ENCODE measurements at places on chromosomes 4 and X.

DNA sequence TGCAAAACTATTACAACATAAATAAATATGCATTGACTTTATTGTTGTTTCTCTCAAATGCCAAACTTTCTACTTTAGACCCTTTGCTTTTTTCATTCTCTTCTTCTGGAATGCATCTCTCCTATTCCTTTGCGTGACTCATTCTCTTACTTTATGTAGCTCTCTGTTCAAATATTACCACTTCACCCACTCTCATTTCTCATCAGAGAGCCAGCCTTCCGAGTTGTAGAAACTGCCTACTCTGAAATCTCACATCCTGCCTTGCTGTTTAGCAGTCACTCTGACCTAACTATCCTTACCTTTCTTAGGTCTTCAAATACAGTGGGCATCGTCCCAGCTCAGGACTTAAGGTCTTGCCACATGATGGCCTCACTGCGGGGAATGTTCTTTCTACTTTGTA, 143.5 kb downstream of the GALNTL6 start:
- no peak for DNase-seq

- DNase-seq = no peak
Measured at GRCh38 chrX:52078131-52078530, 9.1 kb upstream of the MAGED4B start.

GRCh38 chr4:7423391-7423790, 11.3 kb downstream of the PSAPL1 start:
- DNase-seq = no peak

- DNase-seq = no peak
Measured at GRCh38 chrX:119685225-119686066, 7.5 kb downstream of the SEPTIN6 start.

DNA sequence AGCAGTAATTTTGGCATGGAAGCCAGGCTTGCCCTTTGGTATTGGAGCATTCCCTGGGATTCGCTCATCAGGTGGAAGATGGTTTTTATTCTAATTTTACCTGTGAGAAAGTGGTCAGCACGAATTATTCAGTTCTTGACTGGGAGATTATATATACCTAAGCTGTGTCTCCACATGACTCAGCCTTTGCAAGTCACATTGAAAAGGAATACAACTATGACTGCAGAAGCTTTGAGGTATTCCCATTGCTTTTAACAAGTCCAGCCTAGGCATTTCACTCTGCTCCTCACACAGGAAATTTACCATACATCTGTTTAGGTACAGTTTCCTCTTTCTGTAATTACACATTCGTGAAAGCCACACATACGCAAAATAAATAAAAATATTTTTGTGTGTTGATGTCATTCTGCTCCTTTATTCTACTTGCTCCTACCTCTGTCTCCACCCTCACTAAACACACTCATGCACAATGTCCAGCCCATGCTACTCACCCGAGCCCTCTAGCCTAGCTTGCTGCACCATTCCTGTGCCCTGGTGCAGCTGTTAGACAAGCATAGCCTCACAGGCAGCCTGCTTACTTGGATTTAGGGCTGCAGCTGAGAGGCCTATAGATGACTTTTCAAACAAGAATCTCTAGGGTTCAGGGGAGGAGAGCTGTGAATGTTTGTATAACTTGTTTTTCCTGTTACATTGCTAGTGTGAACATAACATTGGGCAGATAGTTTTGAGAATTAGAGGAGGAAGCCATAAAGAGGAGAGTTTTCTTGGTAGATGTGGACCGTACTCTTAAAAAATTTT, 504.4 kb upstream of the FAT1 start:
- no peak for DNase-seq

GRCh38 chrX:31099536-31100090, 27.8 kb upstream of the FTHL17 start:
- no peak for DNase-seq

- DNase-seq = no peak
Measured at GRCh38 chrX:13836575-13836974, 19.7 kb upstream of the GPM6B start.

GRCh38 chrX:31061091-31061490, 10.8 kb downstream of the FTHL17 start:
- no peak for DNase-seq

DNA sequence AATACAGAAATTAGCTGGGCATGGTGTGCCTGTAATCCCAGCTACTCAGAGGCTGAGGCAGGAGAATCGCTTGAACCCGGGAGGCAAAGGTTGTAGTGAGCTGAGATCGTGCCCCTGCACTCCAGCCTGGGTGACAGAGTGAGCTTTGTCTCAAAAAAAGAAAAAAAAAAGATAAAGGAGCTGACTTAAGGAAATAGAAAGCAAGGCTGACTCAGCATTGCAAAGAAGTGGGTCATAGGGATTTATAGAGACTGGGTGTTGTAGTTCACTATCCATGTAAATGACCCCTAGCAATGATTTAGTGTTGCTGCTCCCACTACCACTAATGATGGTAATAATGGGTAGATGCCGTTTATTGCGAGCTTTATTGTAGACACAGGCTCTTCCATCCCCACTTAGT, 47.6 kb downstream of the ADD1 start:
- no peak for DNase-seq

GRCh38 chrX:13764765-13765164, 30.2 kb downstream of the OFD1 start:
- DNase-seq = no peak

DNA sequence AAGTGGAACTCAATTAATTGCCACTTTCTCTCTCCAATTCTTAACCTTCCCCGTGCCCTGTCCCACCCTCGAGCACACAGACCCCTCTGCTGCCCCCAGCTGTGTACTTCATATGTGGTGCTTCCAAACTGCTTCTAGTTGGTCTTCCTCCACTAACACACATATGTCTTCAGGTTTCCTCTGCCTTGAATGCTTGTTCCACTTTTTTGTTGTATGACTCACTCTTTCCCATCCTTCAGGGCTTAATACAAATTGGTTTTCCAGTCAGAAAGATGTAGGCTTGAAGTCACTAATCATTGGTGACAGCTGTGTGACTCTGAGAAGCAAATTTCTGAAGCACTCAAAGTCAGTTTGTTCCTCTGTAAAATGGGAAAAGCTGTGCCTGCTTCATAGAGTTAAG, 30.6 kb downstream of the TRIM2 start:
- no peak for DNase-seq

GRCh38 chr4:69859140-69859685, 732 bp downstream of the SULT1E1 start:
- DNase-seq = no peak

GRCh38 chr4:182929296-182929695, 12.1 kb upstream of the DCTD start:
- no peak for DNase-seq

DNA sequence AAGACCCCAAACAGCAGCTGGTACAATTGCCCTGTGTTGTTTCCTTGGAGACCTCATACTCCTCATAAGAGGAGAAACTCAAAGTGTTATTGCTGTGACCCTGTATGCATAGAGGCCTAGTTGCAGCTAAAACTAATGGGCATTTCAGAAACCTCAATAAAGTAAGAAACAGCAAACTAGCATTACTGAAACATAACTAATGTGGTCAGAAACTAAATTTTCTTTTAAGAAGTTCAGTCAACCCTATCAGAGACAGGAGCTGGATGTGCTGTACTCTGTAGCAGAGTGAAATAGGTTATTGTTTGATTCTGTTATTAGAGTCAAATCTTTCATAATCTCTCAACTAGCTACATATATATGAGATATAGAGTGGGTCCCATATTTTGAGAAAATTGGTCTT, 257.5 kb upstream of the IRS4 start:
- DNase-seq = no peak

DNA sequence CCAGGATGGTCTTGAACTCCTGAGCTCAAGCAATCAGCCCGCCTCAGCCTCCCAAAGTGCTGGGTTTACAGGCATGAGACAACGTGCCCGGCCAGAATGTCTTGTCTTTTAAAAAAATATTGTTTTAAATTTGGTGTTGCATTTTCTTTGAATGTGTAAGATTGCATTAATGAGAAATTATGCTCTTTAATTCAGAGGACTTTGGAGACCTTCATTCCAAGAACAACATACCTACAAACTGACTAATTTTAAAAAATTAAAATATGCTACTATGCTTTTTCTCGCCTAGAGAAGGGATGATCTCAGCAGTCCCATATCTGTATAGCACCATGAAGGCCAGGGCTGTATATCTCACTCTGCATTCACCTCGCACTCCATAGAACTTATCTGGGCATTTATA, 204.3 kb upstream of the SLC7A11 start:
- no peak for DNase-seq

DNA sequence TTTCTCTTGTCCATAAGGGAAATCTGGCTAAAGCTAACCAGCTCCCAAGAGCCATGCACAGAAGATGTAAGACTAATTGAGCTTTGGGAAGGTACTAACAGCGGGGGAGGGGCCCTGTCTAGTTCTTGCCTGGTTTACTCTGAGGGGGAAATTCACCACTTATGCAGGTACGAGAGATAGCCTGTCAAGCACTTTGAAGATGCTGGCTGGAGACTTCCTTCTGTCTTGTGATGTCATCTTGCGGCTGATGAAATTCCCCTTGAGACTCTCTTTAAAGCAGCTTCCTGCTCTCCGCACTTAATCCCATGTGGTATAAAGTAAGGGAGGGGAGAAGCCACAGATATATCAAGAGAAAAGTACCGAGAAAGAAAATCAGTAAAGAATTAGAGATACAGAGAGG, 345.3 kb downstream of the MAPK10 start:
- DNase-seq = no peak

DNA sequence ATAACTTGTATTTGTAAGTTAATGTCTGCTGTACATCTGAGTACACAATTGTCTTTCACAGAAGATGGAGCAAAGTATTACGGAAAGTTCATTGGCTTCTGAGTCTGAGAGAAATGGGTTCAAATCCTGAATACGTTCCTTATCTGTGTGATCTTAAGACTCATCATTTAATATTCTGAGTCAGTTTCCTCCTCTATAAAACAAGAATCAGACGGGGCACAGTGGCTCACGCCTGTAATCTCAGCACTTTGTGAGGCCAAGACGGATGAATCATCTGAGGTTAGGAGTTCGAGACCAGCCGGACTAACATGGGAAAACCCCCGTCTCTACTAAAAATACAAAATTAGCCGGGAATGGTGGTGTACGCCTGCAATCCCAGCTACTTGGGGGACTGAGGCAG, 57.8 kb downstream of the APBB2 start:
- no peak for DNase-seq

DNA sequence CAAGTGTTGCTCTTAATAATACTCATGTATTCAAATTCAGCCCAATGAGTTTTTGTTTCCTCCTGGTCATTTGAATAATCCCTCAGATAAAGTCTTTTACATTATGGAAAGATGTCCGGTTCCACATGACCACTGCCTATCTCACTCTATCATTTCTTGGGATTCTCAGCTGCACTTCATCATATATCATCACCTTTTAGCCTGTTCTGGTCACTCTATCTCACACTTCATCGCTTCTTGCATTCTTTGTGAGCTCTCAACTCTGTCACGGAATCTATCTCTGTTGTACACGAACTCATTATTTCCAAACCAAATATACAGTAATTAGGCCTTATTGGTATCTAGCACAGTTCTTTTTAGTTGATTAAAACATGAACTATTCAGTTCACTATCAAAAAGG, 126.9 kb upstream of the HAND2 start:
- no peak for DNase-seq

DNA sequence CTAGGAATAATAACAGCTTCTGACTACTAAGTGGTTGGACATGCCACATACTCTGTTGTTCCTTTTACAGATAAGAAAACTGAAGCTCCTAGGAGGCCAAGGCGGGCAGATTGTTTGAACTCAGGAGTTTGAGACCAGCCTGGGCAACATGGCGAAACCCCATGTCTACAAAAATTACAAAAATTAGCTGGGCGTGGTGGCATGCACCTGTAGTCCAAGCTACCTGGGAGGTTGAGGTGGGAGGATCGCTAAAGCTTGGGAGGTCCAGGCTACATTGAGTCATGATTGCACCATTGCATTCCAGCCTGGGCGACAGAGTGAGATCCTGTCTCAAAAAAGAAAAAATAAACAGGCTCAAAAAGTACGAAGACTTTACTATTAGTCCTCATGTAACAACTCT, 30.6 kb upstream of the PHF8 start:
- no peak for DNase-seq

GRCh38 chrX:136214551-136214950, 36.6 kb downstream of the MAP7D3 start:
- DNase-seq = no peak

- no peak for DNase-seq
Measured at GRCh38 chr4:1048773-1049590, 37.6 kb downstream of the FGFRL1 start.

DNA sequence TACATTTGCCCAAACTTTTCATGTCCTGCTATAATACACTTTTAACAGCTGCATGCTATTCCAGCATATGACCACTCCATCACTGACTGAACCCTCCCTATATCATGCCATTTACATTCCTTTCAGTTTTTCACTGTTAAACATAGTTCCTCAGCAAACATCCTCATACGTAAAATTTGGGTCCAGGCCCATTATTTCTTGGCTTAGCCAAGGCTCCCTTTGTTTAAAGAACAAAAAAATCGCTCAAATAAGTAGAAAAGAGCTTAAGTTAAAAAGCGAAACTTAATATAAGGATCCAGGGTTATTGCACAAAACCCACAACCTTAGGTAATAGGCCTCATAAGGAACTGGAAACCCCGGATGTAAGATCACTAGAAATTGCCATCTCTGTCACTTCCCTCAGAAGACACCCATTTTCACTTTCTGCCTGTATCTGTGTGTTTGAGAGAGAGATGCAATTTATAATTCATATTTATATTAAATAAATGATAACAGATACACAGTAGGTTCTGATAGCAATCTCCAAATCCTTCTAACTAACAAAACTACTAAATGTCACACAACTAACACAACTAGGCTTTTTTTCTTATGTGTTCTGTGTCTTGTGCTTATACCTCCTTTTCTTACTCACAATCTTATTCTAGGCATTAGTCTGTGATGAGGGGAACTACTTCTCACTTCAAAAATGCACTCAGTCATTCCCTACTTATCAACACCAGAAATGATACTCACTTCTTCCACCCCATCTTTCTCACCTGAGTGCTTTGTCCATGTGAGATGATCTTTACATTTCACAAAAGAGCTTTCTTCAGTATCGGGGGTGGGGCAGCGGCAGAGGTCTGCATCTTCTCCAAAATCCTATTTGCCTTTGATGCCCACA, 59.9 kb upstream of the FAM241A start:
- DNase-seq = no peak

- no peak for DNase-seq
Measured at GRCh38 chrX:132685276-132685675, 196.4 kb upstream of the MBNL3 start.

DNA sequence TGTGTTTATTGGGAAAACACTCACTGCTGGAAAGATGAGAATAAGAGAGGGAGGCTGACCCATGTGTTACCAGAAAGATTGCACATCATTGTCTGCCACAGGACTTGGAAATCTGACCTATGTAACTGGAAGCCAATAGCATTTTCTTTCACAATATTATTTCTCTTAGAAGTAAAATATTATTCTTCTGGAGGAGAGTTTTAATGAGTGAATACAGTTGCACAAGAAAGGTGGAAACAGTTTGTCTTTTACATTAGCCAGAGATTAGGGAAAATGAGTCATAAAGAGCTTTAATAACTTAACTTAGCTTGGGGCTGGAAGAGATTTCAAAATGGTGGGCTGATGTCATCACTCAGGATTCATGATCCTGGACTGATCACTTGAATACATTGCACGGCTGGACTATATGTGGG, 31.5 kb upstream of the LNX1 start:
- DNase-seq = no peak

Data from NCI-H1694 (cell line).